Hepatocyte (in vitro differentiated cells): ENCODE measurements at places on chromosomes 2 and 18. TPM values are rescaled to one million over a fixed set of nuclear protein-coding genes. Genes with fewer than 3 reads are reported as not detected.
A peak's percentile ranks its signal among the peaks of the same experiment; 100 is the strongest.

LYG2 gene
- not detected in 2 replicates for polyA plus RNA-seq

HNMT gene
- 16.4 and 23.4 TPM in 2 replicates for polyA plus RNA-seq

ACTG2 gene
- polyA plus RNA-seq, result 41.1 and 44.5 TPM in 2 replicates

ALLC gene
- polyA plus RNA-seq, result not detected in 2 replicates

SPC25 gene
- 8.1 and 8.3 TPM in 2 replicates for polyA plus RNA-seq

TAF4B gene
- 0.85 TPM in 1 of 2 replicates, not detected in the other for polyA plus RNA-seq

GRCh38 chr2:37390777-37391176 lies 46.3 kb downstream of the QPCT start:
- DNase-seq, result no peak

GRCh38 chr2:185780890-185781289 lies 42.3 kb downstream of the FSIP2 start:
- no peak for DNase-seq

GRCh38 chr2:86249579-86250391 lies 50.5 kb downstream of the MRPL35 start:
- peak; percentile 56 for DNase-seq

DNA sequence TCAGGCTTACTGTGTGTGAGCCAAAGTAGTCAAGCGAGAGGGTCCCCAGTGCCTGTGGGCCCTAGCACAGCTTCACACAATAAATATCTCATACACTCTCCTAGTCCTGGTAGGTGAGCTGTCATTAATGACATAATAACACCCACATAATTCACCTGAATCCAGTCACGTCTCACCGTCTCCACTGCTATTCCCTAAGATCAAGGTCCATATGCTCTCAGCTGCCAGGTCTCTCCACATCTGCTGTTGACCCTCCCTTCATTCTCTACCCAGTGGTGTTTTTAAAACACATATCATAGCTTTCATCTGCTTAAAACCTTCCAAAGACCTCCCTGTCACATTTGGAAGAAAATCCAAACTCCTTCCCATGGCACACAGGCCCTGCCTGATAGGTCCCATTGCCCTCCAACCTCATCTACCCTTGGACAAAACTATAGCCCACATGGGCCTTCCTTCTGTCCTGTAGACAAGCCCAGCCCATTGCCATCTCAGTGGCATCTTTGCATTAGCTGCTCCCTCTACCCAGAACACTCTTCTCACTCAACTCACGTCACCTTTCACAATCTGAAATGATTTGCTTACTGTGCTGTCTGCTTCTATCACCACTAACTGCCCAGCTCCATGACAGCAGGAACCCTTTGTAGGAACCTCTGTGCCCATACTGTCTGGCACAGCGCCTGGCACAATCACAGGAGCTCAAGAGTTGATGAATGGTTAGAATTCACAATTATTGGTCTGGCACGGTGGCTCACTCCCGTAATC lies 7.5 kb downstream of the KCNG3 start:
- no peak for DNase-seq

GRCh38 chr18:55275039-55275901 lies 312.7 kb downstream of the TCF4 start:
- no peak for DNase-seq

DNA sequence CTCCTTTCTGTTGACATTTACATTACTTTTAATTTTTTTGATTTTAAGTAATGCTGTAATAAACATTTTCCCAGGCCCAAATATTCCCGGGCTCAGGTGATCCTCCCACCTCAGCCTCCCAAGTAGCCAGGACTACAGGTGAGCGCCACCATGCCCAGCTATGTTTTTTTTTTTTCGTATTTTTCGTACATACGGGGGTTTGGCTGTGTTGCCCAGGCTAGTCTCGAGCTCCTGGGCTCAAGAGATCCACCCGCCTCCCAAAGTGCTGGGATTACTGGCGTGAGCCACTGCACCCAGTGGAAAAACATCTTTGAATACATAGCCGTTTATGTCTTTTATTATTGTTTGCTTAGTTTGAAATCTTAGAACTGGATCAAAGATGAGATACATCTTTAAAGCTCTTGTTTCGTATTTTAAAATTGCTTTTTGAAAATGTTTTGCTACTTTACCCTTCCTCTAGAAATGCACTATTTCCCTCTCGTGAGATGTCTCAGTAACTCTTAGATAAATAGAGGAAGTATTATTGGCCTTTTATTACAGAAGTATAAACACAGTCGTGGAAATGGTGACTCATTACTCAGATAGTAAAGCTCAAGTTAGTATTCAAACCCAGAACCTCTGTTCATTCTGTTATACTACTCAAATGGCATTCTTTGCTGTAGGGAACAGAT lies 2.4 kb downstream of the SMCHD1 start:
- DNase-seq, result peak; percentile 81

DNA sequence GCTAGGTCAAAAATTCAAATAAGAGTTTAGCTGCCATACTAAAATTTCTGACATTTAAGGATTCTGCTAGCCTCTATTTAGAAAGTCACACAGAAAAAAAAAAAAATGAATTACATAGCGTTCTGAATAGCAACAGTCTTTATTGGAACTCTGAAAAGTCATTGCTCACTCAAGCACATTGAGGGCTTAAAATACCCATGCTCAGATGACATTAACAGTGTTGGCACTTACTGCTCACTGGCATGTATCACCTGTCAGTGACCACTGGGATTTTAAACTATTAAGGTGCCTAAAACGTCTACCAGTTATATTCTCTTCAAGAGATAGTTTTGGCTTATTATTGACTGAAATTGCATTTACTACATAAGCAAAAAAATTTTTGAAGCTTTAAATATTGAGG lies 468.0 kb upstream of the SPHKAP start:
- DNase-seq, result no peak

DNA sequence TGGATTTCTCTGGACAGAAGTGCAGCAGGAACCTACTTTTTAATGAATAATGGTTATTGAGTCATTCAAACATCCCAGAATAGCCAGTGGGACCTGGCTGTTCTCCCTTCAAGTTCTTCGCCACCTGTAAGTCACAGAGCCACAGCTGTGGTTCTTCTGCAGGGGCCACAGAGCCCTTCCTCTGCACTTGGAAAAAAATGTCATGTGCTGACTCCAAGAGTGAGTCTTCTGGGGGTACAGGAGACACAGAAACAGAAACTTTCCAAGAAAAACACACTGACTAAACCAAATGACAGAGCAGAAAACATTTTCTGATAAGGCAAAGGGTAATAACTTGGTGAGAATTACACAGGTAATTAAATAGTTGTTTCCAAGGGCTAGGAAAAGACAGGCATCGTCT lies 68.7 kb upstream of the FN1 start:
- DNase-seq, result no peak

- DNase-seq, result no peak
Observed at GRCh38 chr2:66960161-66960560, 437.0 kb upstream of the ETAA1 start.

DNA sequence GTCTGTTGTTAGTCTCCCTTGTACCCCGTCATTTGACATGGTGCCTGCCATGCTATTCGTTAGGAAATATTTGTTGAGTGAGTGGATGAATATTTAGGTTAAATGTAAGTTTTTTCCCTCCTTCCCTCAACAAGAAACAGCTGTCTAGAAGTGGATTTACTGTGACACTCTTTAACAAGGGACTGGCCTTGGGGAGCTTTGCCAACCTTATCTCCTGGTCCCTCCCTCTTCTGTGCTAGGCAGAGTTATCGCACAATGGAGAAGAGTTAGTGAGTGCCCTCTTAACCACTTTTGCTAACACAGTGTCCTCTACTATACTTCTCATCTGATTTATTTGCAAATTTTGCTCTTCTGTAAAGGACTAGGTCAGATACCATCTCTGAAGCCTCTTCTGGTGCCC lies 61.2 kb downstream of the DIS3L2 start:
- DNase-seq, result no peak

DNA sequence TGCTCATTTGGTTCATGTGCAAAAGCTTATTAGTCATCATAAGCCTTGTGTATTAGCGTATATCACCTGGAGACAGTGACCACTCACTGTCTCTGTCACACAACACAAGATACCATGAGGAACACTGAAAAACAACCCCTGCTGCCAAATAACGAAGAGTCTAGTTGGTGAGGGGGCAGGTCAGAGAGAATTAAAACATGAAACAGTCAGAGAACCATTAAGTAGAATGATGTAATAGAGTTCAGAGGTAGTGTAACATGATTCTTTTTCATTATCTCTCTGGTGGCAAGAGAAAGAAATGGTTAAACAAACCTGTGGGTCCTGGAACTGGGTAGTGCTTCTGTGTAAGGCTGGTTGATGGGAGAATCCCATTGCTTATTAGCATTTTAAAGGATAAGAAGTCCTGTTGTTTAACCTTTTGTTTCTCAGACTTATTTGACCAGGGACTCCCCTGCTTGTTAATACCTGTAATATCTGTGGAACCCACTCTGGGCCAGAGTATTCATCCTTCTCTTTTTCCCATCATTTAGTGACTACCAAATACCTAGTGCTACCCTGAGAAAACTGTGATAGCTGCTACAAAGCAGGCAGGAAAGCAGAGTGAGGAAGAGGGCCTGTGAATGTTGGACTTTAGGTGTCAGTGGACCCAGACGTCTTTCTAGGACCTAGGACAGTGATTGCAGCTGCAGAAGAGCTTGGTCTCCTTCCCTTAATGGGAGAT lies 38.0 kb downstream of the PTRHD1 start:
- DNase-seq, result no peak

DNA sequence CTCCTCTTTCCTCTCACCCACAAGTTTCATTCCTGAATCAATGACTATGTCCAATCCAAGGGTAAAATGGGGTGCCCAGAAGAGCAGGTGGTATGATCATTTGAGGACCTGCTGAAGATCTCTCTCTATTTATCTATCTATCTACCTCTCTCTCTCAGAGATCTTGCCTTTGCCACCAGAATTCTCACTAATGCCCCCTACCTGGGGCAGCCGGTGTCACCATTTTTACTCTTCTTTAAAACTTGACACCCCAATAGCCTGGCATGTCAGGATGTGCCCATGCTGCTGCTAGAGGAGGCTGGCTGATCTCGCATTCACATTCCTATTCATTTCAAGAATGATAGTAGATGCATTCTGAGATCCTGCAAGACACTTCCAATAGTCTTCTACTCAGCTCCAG lies 24.3 kb upstream of the RPIA start:
- DNase-seq, result no peak

GRCh38 chr2:165876712-165877111 lies 76.9 kb downstream of the TTC21B start:
- no peak for DNase-seq

DNA sequence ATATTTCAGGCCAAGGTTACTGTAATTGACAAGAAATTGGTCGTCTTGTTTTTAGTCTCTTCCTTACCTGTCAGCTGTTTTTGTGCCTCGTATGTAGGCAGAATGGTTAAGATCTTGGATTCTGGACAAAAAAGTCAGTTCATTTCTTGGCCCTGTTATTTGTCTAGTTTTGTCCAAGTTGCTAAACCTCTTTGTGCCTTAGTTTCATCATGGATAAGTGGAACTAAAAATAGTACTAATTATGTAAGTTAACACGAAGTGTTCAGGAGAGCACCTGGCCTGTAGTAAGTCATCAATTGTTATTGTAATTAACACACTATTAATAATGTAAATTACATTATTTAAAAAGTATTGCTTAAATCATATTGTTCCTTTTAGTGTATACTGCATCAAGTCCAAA lies 148.0 kb downstream of the PARD3B start:
- no peak for DNase-seq

DNA sequence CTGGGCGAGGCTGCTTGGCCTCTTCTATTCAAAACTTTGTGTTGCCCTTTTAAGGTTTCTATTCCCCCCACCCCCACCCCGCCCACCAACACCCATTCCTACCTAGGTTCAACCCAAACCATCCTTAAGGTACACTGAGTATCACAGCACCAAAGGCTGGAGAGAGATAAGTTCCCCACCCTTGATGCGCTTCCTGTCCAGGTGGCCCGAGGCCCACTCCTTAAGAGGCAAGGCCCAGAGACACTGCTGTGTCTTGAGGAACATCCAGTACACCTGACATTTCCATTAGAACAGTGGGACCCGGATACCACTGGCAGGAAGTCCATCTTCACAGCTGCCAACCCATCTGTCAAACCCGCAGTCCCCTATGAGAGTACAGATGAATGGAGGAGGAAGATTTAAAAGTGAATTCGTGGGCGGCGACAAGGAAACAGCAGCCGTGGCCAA lies 277 bp upstream of the INPP1 start:
- DNase-seq, result no peak

GRCh38 chr2:199955007-199955338 lies 318 bp downstream of the TYW5 start:
- no peak for DNase-seq
